Spinal cord (tissue), 10 donors: ENCODE measurements at places on chromosomes 1 and 21. TPM values are rescaled to one million over a fixed set of nuclear protein-coding genes. Genes with fewer than 3 reads are reported as not detected.
A peak's percentile ranks its signal among the peaks of the same experiment; 100 is the strongest.

- no peak for DNase-seq
Observed at GRCh38 chr1:186375929-186376319, 286 bp downstream of the ODR4 start.

DNA sequence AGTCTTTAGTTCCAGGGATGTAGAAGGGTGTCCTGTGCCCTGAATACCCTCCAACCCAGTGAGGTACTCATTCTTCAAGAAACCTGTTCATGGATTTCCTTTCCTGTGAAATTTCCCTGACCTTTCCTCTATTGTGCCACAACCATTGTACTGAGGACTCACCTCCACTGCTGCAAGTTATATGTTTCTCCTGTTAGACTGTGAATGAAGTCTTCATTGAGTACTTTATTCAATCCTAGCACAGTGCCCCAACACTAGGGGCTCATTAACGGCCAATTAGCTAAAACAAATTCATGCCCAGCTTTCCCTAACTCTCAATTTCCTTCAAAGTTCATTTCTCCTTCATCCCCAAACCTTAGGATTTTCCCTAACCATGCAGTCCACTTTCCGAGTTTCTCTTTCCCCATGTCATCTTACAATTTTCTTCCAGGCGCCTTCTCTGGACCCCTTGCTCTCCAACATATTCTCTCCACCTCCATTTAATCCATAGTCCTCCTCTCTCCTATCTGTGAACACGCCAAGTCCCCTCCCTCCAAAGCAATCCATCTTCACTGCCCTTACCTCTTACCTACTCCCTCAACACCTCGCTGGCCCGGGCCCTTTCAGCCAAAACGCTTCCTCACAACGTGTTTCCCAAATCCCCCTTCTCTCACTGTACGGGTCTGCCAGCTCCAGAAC, 1.3 kb downstream of the TRIM33 start:
- DNase-seq = no peak

DNA sequence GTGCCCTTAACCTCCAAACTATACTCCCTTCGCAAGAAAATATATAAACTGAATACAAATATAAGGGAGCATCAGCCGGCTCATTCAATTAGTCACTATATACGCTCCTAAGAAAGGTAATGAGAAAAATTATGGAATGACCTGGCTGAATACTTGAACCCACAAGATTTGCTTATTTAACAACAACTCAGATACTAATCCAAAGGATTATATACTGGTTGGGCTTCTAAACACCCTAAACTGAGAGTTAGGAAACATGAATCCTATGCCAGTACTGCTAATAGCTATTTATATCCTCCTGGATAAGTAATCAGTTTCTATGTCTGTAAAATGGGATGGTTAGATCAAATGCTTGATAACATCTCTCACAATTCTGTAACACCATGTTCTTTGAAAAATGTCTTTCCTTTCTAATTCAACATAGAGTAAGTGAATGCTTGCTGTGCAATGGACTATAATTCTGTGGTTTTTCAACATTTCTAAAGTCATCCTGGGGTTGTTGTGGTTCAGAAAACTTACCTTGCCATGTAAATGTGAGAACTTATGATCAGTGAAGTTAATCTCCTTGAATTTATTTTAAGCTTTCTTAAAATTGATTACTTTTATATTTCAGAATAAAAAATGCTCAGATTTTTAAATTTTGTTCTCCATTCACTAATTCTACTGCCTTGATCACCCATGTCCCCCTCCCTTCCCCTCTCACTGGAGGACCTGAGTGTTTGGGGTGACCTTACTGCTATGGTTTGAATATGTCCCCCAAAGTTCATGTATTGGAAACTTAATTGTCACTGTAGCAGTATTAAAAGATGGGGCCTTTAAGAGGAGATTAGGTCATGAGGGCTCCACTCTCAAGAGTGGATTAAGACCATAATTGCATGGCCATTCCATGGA, 14.5 kb downstream of the DUSP10 start:
- DNase-seq = no peak

DNA sequence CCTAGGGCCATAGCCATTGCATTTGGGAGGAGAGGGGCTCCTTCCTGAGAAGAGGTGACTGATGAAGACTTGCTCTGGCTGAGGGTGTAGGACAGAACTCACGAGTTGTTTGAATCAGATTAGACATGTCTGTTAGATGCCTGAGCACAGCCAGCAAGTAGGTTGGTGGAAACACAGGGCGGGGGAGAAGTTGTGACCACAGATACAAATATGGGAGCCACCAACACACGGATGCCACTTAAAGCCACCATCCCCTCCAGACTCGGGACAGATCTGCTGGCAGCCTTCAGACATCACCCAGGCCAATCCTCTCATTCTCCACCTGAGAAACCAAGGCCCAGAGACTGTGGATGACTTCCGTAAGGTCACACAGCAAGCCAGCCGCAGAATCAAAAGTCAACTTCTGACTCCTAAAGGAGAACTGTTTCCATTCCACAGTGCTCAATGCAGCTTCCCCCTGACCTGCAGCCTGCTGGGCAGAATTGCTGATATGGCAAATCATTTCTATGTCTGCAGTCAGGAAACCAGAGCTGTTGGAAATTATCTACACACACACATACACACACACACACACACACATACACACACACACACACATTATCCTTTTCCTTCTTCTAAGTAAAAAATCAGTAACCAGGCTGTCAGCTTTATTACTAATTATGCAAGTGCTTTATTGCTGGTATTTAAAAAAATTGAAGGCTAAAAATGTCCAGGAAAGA, 176.4 kb upstream of the KLHDC7A start:
- peak; percentile 46 for DNase-seq

- no peak for DNase-seq
Observed at GRCh38 chr1:27349784-27350662, 8.2 kb downstream of the SYTL1 start.

DNA sequence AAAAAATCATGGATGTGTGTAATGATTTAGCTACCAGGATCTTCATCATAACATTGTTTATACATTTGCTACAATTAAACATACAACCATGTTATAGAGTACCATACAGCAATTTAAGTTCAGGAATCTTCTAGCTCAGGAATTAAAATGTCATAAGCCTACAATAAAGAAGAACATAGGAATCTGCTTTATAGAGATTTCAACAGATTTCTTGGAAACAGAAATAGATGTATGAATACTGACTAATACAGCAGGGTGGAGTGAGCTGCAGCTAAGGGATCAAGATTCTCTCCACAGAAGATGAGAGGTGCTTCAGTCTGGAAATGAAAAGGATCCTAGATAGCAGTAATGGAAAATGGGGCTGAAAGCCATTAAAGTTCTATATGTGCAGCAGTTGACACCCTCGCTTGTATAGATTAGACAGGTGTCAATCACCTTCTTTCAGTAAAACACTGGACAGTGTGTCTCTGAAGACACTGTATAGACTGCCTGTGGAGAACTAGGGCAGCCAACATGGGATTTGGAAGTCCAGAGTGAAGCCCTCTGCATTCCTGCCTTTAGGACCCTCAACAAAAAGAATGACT, 73.9 kb downstream of the DNTTIP2 start:
- DNase-seq = no peak

DNA sequence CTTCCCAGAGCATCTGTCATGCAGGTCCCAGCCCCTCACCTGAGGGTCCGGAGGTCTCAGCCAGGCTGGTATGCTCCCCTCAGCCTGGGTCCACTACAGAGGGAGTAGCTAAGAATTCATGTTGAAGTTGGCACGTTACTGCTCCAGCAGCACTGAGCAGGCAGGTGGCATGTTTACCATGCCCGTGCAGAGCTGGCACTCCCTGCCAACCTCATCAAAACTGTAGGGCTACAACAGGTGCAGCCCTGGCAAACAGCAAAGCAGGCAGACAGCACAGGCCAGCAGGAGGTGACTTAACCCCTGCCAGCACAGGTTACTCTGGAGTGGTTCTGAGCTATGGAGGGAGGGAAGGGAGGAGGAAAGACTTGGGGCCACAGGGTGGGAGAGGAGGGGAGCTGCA, 46.4 kb downstream of the NUAK2 start:
- DNase-seq = no peak

- DNase-seq = no peak
Observed at GRCh38 chr1:153533689-153534201, 2.0 kb downstream of the S100A6 start.

GRCh38 chr1:213474054-213474453, 423.0 kb downstream of the RPS6KC1 start:
- no peak for DNase-seq

- DNase-seq = peak; percentile 38
Observed at GRCh38 chr1:212286556-212287131, 1.4 kb downstream of the PPP2R5A start.

GRCh38 chr1:40133839-40134238, 27.3 kb upstream of the RLF start:
- DNase-seq = no peak

DNA sequence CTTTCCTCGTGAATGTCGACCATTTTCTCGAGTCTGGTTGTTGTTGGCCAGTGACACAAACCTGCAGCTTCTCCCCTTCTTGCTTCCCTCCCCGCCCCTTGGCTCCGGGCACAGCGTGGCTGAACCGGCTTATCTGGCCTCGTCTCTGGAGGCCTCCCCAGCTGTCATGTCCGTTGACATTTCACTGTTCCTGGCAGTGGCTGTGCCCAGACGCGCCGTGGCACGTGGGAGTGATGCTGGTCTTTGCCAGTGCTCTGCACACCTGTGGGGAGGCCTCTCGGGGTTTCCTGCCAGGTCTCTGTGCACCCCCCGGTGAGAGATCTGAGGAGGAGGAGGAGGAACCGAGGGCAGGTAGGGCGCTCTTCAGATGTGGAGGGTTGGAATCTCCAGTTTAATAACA, 23.7 kb downstream of the SKI start:
- no peak for DNase-seq

DNA sequence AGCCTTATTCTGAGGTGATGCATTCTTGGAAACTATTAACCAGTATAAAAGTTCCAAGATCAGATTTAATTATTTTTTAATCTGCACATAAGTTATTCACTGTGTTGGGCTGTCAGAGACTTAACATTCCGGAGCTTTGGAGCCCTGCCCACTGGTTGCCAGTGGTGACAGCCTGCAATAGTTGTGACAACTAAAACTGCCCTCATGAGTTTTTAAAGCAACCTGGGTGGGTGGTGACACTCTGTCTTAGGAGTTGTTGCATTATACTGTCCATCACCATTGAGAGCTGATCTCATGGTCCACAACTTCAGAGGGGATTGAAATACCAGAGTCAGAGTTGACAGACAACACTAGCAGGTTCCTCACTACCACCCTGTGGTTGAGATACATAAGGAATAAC, 653.9 kb upstream of the USP24 start:
- no peak for DNase-seq

GRCh38 chr1:4411862-4412261, 242.5 kb upstream of the AJAP1 start:
- no peak for DNase-seq

DNA sequence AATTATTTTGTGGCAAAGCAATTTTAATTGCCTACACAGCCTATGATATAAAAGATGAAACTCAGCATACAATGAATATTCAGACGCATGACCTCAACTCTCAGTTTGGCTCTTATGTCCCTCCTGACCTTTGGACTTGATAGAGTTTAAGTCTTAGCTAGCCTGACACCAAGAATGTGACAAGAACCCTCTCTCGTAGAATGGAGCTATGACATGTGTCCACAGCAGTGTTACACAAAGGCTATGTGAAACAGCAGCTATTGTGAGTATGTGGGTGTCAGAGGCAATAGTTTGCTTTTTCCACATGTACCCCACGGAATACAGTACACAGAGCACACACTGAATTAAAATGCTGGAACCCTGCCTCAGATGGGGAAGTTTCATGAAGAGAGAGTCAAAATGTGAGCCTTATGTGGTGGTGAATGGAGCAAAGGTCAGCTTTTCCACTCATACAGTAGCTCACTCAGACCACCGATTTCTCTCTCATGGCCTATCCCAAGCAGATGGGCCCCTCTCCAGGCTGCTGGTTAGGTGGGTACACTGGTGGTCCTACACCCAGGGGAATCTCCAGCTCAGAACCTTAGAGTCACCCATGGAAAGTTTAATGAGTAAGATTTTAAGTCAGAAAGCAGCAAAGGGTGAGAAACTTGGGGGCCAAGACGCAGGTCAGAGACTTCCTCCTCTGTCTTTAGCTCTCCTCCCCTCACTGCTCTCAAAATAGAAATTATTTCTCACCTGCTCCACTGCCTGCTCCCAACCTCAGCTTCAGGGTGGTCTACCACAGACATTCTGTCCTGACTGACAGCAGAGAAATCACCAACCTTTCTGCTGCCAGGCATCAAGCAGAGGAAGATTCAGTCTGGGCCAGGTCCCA, 10.1 kb upstream of the XCL2 start:
- DNase-seq = no peak

DNA sequence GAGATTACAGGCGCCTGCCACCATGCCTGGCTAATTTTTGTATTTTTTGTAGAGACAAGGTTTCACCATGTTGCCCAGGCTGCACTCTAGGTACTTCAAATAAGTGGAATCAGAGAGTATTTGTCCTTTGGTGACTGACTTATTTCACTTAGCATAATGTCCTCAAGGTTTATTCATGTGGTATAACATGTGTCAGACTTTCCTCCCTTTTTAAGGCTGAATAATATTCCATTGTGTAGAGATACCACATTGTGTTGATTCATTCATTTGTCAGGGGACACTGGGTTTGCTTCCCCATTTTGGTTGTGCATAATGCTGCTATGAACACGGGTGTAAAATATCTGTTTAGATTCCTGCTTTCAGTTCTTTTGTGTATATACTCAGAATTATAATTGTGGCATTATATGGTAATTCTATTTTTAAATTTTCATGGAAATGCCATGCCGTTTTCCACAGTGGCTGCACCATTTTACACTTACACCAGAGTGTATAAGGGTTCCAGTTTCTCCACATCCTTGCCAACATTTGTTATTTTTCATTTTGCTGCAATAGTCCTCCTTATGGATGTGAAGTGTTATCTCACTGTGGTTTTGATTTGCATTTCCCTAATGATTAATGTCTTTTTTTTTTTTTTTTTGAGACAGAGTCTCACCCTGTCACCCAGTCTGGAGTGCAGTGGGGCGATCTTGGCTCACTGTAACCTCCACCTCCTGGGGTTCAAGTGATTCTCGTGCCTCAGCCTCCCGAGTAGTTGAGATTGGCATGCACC, 35.1 kb downstream of the IL6R start:
- DNase-seq = no peak

DNA sequence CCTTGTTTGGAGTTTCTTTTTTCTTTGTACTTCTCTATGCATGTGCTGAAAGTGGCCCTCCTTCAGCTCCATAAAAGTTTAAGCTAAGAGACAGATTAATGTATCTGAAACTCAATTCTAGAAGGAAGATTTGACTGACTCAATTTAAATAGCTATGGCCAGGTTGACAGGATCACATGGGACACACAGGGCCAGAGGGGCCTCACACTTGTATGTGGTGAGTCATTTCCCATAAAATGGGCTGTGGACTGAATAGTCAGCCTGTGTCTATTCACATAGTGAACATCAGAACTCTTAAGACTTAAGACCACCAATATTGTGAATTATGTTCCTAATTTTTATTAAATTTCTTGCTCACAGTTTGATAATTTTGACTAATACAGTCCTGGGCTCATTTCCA, 45.7 kb upstream of the DEPDC1 start:
- no peak for DNase-seq

GRCh38 chr1:41073971-41074370, 52.4 kb upstream of the SLFNL1 start:
- no peak for DNase-seq

The OR2T34 gene
- polyA plus RNA-seq = not detected

The S100A7 gene
- not detected for polyA plus RNA-seq

The C1QB gene
- polyA plus RNA-seq = 42.7 TPM

The HES2 gene
- 0.38 TPM for polyA plus RNA-seq

The TCHH gene
- 0.47 TPM for polyA plus RNA-seq

The LRRC3 gene
- polyA plus RNA-seq = 4.4 TPM

The CYP4Z1 gene
- polyA plus RNA-seq = 2.5 TPM

The FHAD1 gene
- polyA plus RNA-seq = 6.3 TPM

The SH2D2A gene
- polyA plus RNA-seq = 0.53 TPM

The OR6P1 gene
- polyA plus RNA-seq = not detected

The RCSD1 gene
- polyA plus RNA-seq = 13.6 TPM
